Type B pancreatic cell (in vitro differentiated cells): ENCODE measurements at places on chromosomes 6 and 20. TPM values are rescaled to one million over a fixed set of nuclear protein-coding genes. Genes with fewer than 3 reads are reported as not detected.

GRCh38 chr20:36352843-36353553 is 46.9 kb downstream of the DLGAP4 start:
- DNase-seq, result no peak

- no peak for DNase-seq
These were observed 16.1 kb upstream of the RAB22A start for GRCh38 chr20:58293453-58293852.

- DNase-seq, result no peak
These were observed 93.6 kb downstream of the CDH4 start for GRCh38 chr20:61345656-61346055.

The MYT1 gene
- total RNA-seq, result 2.9 and 4.9 TPM in 2 replicates

The TMC2 gene
- total RNA-seq, result not detected in 2 replicates

- DNase-seq, result no peak
These were observed 104.3 kb downstream of the FARS2 start for GRCh38 chr6:5365436-5366195.

GRCh38 chr6:116386581-116387299 is 16.0 kb downstream of the DSE start:
- no peak for DNase-seq

- no peak for DNase-seq
These were observed 142.5 kb upstream of the ARG1 start for GRCh38 chr6:131430531-131430930.

GRCh38 chr6:117676577-117677218 is 1.4 kb downstream of the NUS1 start:
- no peak for DNase-seq

The TRIM15 gene
- 0.92 and 1.4 TPM in 2 replicates for total RNA-seq

GRCh38 chr20:2759143-2759542 is 41.3 kb downstream of the CPXM1 start:
- no peak for DNase-seq

- no peak for DNase-seq
These were observed 1.6 kb downstream of the PRDM1 start for GRCh38 chr6:106087548-106088325.

DNA sequence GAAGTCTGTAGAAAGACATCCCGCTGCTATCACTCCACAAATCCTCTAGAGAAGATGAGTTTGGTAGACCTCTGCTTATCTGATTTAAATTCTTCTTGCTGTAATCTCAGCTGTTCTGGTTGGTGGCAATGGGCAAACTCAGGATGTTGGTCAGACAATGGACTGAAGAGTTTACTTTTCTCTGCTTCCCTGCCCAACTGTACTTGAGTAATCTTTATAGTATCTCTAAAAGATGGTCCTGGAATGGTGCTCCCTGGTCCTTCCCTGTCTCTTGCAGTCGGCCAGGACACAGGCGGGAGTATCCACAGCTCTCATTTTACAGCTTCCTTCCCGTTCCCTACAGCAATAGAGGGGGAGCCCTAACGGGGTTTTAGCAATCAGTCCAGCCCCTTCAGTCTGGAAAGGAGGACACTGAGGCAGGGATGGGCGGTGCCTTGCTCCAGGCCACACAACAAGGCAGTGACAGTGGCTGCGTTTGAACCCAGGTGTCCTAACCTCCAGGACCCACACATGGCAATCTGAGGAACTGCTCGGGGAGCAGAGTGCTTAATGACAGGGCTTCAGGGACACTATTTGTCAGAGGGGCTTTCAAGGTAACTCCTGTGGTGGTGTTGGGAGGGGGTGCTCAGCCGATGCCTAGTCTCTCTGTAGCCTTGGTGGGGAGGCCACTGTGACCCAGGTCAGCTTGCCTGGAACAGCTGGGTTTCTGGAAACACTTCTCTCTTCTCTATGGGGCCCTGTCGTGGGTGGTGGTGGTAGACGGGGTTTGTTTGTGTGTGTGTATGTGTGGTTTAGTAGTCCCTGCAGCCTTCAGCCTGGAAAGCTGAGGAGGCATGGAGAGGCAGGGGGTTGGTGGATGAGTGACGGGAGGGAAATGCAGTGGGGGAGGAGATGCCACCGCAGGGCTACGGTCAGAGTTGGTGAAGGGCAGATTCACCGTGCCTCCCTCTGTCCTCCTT is 9.5 kb upstream of the VEGFA start:
- DNase-seq, result no peak

- no peak for DNase-seq
These were observed 2.1 kb upstream of the PERP start for GRCh38 chr6:138109042-138109997.

DNA sequence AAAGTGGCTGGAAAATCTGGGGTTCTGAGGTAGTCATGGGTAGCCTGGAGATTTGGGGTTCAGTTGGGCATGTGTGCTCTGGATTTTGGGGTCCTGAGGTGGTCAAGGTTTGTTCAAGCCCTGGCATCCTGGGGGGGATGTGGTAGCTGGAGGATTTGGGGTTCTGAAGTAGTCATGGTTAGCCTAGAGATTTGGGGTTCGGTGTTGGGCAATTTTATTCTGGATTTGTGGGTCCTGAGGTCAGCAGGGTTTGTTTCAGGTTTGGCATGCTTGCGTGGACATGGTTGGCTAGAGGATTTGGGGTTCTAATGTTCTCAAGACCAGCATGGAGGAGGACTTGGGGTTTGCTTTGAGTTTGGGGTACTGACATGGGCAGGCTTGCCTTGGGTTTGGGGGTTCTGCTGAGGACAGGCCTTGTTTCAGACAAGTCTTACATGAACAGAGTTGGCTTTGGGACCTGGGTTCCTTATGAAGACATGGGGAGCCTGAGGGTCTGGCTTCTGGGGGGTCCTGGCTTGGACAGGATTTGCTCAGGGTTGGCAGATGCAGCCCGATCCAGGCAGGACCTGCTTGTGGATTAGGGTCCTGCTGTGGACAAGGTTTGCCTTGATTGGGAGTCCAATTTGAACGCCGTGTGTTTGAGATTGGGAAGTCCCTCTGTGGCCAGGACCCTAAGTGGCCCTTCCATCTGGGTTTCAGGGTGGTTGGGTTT is 906 bp downstream of the ANKRD60 start:
- DNase-seq, result no peak

The PTCRA gene
- not detected in 2 replicates for total RNA-seq

GRCh38 chr6:130947464-130947863 is 115.6 kb downstream of the EPB41L2 start:
- DNase-seq, result no peak

DNA sequence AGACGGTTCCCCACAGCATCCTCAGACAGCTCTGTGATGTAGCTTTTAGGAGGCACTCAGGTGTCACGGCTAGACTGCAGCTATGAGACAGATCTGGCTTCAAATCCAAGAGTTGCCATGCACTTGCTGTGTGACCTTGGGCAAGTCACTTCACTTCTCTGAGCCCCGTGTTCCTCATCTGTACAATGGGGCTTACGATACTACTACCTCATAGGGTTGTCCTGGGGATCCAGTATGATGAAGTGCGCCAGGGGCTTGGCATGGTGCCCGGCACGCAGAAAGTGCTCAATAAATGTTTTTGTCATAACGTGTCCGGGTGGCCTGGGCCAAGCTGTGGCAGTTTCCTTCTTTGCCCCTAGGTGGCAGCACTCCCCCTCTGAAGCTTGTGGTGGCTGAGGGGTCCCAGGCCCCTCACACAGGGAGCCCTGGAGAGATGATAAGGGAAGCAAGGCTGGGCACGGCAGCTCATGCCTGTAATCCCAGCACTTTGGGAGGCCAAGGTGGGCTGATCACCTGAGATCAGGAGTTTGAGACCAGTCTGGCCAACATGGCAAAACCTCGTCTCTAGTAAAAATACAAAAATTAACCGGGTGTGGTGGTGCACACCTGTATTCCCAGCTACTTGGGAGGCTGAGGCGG is 19.1 kb upstream of the CHMP4B start:
- peak; percentile 81 for DNase-seq

DNA sequence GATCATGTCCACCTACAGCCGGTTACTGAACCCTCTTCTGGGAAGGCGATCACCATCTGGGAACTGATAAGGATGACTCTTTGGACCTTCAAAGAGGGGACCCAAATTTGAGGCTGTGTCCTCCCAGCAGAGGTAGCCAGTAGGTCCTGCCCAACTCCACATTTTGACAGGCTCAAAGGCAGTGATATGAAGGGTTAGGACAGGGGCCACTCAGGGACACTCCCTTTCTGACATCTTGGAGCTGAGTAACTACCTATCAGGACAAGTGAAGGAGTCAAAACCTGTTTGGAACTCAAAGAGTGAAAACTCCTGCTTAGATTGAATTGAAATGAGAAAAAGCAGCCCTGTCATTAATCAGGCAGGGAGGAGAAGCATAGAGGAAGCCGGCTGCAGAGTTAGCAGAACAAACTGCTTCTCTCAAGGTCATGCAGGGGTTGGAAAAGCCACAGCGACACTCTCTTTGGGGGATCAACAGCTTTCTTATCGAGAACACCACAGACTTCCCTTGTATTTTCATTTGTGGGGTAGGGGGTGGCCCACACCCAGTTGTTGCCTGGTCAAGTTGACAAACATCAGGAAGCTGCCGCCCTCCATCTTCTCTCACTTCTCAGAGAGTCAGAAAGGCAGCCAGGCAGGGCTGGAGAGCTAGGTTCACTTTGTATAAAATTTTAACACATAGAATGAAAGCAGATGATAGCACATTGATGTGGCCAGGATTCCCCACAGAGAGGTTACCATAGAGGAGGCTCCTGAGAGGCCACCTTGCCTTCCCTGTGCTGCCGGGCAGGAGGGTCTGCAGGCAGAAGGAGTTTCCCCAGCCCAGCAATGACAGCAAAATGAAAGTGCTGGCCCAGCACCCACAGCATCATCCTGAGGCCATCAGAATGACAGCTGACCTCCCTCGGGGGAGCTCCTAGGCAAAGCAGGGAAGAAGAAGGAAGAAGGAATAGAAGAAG is 47.6 kb downstream of the AGPAT4 start:
- DNase-seq, result no peak

- no peak for DNase-seq
These were observed 64.8 kb downstream of the SERAC1 start for GRCh38 chr6:158103228-158103627.

DNA sequence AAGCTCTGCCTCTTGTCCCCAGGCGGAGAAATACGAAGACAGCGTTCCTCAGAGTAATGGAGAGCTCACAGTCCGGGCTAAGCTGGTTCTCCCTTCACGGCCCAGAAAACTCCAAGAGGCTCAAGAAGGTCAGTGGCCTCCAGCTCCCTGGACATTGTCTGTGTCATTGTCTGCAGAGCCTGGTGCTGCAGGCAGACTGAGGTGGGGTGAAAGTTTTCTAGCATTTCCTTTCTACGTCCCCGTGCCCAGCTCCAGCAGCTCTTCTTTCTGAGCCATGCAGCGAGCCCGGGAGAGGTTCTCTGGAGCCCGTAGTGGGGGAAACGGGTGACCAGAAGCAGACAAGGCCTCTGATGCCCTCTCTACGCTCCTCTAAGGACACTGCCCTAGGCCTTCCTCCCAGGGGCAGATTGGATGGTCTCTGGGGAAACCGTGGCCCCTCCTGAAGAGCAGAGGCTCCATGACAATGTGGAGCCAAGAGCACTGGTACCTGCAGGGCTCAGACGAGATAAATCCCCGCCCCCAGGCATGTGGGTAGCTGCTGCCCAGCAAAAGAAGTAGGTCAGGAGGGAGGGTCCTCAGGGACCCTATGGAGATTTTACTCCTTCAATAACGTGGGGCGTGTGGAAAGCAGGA is 58.4 kb downstream of the EZR start:
- no peak for DNase-seq

- DNase-seq, result no peak
These were observed 367.6 kb downstream of the THBS2 start for GRCh38 chr6:168885751-168886742.

DNA sequence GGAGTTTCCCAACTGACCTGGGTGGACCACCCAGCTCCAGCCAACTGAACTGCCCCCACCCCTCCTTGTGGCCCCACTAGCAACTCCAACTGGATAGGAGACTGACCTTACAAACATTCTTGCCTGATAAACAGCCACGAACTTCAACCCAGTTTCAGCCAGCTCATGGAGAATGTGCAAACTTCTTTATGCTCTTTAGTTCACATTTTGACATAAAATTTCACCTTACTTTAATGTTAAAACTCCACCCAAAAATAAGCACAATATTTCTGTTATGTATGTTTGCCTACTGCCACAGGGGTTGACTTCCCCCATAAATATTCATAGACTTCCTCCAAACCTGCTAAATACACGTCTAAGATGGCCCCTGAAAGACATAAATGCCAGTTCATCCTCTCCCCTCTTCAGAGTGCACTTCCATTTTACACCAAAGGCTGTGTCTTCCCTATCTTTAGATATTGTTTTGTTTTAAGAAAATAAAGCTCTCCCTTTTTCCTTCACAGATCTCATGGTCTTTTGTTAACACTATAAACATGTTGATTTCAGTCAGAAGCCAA is 643.7 kb downstream of the EPM2A start:
- no peak for DNase-seq

DNA sequence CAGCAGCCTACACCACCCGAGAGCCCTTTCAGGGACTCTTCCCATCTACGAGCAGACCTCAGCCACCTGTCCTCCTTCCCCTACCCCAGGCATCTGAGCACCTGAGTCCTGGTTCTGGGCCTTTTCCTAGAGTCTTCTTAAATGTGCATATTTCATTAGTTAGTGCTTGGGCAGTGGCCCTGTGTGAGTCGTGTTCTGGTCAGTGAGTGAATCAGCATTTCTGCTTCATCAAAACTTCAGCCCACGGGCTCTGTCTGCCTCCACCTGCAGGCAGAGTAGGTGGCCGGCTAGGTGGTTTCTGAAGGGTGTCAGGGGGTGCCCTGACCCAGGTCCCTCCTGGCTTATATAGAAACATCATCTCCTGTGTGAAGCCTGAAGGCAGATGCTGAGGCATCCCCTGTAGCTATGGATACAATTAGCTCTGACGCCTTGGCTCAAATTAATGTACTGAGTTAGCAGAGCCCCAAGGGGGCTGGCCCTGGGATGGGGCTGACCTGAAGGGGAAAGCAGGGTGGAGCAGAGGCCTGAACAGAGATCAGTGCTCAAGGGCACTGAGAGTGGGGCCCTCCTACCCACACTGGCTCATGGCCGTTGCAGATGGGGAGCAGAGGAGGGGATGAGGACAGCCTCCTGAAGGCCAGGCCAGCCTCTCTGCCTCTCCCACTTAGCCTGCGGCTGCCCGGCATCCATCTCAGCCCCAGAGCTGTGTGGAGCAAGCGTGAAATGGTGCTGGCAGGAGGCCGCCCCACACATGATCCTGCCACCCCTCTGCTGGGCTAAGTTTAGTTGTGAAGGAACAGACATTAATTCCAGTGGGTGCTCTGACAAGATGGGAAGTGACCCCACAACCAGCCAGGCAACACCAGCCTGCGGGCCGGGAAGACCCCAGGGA is 13.6 kb downstream of the IP6K3 start:
- DNase-seq, result no peak

DNA sequence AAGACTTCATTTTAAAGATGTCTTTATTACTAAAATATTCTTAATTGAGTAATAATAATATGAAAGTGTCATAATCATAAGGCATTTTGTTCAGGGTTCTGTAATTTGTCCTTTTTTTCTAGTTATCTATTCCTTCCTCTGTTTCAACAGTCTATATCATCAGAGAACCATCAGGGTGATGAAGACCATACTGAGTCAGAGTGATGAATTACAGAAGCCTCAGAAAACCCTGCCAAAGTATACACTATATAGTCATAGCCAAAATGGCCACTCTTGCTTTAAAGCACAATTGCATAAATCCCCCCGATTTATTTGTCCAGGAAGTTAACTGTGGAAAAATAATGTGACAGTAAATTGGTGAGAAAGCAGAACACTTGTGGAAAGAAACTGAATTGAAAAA is 735.0 kb downstream of the EPHA7 start:
- DNase-seq, result no peak

The PARD6B gene
- 27.7 and 50.0 TPM in 2 replicates for total RNA-seq

GRCh38 chr20:46021361-46022359 is 7.4 kb upstream of the SLC12A5 start:
- peak; percentile 84 for DNase-seq
